ENCODE measurements at places on chromosomes 4 and X.

DNA sequence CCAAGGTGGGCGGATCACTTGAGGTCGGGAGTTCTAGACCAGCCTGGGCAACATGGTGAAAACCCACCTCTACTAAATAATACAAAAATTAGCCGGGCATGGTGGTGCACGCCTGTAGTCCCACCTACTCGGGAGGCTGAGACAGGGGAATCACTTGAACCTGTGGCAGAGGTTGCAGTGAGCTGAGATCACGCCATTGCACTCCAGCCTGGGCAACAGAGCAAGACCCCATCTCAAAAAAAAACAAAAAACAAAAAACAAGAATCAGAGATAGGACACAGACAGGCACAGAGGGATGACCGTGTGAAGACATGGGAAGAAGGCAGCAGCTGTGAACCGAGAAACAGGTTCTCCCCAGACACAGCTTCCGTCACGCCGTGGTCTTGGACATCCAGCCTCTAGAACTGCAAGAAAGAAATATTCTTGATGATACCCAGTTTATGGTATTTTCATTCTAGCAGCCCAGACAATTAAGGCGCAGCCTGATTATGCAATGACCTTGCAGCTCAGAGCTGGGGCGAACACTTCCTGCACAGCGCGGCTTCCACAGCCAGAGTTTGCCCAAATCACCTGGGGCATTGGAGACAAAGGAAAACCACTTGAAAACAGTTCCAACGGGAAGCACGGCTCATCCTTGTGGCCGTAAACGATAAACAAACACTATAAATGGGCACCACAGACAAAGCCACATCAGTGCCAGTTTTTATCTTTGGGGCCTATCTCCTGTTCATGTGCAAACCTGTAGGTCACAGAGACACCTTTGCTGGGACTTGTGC, 4.2 kb upstream of the ARSD start:
- DNase-seq: no peak

DNA sequence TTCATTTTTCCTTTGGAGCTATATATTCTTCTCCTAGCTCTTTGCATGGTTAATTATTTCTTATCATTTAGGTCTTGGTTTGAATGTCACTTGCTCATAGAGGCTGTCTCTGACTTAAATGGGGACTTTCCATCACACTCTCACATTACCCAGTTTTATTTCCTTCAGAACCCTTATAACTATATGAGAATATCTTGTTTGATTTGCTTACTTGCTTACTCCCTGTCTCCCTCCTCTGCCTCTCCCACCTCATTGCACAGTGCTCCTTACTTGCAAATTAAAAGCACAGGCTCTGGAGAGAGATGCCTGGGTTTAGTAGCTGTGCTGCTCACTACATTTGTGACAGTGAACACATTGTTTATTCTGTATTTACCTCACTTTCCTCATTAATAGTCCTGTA, 174.6 kb downstream of the SOWAHB start:
- no peak for DNase-seq

DNA sequence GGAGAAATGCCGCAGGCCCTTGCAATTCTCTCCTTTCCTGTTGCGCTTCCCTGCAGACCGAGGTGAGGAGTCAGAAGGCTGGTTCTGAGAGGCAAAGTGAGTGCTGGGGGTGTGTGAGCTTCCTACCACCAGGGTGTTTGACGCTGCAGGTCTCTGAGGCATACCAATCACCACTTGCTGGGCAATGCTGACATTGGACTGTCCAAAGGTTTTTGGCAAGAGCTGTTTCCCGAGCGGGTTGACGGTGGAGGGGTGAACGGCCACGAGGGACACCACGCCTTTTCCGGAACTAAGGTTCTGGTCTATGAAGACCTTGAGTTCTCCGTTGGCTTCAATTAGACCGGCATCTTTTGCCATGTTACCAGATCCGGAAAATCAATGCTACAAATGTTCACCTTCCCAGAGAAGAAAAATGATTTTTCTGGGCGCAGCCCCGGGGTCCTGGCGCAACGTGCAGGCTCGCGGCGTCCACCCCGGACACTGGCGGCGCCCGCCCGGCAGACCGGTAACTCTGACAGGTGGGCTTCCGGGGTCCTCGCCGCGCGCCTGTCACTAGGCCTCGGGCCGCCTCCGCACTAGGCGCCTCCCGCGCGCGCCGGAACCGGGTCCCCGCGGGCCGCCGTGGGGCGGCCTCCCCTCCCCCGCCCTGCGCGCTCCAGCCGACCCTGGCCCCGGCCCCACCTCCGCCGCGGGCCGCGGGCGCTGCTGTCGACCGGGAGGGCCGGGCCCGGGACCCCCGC, 44.9 kb upstream of the FAM47C start:
- no peak for DNase-seq

DNA sequence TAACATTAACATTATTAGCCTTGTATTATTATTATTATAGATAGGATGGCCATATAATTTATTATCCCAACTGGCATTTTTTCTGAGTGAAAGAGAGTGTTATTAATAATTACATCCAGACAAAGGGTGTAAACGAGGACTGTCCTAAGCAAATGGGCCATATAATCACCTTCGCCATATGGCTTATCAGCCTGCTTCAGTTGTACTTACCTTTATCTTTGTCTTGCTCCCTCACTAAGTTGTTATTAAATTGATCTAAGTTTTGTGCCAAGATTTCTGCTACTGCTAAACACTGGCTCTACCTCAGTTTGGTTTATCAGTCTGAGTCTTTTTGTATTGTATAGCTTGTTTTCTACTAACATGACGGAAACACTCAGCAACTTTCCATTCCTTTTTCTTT, 76.9 kb downstream of the STIM2 start:
- DNase-seq: no peak

DNA sequence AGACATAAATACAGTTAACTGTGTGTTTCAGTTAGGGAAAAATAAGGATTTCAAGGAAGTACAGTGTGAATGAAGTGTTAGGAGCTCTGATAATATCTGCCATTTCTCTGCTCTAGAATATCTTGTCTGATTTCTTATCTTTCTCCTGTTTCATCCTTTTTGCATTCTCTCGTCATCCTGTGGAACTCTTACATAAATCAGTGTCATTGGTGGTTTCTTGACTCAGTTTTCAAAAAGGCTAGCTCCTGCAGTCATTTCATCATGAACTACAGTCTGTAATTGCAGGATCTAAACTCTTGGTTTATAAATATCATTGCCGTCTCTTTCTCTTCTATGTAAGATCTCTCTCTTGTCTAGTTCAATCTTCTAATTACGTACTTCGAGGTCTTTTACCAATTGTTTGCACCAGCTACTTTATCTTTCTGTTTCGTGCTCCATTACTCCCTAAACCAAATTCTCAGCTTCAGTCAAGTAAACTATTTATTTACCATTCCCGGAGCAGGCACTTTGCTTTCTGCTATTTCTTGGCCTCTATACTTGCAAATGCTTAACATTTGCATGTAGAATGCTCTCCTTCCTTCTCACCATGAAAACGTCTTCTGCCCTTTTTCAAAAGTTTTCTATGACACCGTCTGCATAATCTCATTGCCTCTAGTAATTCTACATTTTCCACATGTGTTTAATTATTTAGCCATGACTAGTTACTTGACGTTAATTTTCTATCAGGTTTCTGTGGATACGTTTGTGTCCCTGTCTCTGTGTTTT, 294.0 kb downstream of the TENM3 start:
- no peak for DNase-seq

DNA sequence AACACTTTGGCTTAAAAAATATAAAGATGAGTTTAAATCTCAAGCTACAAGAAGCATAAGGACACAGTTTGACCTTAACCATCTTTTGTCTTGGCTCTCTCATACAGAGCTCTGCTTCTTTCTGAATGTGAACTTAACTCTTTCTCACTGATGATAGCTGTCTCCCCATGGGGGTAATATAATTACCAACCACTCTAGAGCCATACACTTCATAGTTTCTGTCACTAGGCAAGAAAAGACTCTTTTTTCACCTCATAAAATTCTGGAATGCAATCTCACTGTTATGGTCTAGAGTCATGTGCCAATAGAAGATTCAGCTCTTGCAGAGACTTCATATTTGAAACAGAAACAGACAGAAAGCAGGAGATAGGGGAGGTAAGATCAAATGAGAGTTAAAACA, 481.7 kb upstream of the AGA start:
- no peak for DNase-seq

DNA sequence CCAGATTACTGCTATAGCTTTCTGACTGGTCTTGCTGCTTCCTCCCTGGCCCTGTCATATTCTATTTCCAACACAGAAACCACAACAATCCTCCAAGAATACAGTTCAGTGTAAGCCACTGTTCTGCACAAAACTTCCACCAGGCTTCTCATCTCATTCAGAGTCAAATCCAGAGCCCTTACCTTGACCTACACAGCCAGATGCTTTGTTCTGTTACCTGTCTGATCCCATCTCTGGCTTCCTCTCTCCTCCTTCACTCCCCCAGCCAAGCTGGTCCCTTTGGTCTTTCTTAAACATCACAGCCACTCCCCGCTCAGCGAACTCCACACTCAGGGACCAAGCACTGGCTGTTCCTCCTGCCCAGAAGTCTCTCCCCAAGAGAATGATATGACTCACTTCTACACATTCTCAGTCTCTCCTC, 84.8 kb upstream of the BMP2K start:
- no peak for DNase-seq

GRCh38 chr4:7357323-7357722, 77.4 kb downstream of the PSAPL1 start:
- no peak for DNase-seq

DNA sequence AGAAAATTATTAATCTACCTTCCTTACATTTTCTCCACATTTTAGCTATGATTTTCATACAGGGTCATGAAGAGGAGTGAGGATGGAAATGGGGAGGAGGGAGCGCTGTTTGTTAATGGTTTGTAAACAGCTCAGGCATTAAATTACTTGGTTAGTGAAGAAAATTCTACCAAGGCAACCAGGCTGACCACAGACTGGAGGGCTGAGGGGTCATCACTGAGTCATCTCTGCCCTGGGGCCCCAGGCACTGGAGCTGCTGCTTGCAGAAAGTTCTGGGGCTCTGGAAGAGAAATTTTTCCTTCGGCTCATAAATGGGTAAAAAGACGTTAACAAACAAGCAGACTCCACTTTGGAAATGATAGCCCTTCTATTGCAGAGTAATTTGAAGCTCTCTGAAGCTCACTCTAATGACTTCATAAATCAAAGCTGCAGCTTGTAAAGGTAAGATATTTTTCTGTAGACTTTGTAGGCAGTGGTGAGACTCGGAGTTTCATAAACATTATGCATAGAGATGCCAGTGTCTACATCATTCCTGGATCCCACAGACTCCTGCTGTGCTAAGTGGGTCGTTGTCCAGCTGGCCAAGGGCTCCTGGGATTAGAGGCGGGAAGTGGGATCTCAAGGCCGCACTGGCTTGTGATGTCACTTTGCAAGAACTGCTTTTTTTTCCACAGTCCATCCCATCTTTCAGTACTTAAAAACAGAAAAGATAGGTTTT, 159.6 kb downstream of the PTTG2 start:
- no peak for DNase-seq

GRCh38 chr4:24363751-24364150, 220.6 kb downstream of the DHX15 start:
- DNase-seq: no peak

GRCh38 chrX:69919749-69920148, 130.0 kb downstream of the AWAT2 start:
- DNase-seq: no peak

DNA sequence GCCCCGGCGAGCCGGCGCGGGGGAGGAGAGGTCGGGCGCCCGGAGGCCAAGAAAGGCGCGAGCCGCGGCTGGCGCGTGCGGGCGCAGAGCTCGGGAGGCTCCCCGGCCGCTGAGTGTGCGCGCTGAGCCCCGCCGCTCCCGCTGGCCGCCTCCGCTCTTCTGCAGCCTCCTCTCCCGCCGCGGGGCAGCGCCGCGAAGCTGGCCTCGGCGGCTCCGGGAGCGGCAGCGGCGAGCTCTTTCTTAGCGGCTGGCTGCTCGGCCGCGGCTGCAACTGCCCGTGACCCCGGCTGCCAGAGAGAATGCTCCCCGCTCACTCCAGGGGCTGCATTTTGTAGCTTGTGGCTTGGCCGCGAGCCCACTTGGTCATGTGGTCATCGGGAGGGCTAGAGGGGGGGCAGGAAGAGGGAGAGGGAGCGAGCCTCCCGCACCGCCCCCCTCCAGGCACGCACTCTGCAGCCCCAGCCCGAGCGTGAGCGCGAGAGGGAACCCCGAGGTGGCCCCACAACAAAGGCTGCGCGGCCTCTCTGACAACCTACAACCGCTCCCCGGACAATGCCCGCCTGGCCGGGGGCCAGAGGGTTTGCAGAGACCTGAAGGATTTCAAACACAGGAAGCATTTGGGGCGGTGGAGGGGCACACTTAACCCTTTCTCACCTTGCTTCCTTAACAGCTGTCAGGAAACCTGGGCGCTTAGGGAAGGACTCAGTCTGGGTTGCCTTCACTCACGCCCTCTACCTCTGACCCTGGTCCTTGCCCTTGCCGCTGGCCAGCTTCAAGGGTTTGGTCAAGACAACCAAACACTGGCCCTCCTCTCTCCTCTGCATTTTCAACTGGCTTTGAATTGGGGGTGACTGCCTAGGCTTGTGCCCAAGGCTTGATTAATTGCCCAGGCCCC, at the start of gene APLN:
Gene APLN, minus strand, starts transcription at position 305 of the 895 bp plus-strand sequence. CDS start 326 bp downstream, outside the sequence.
- no peak for DNase-seq

DNA sequence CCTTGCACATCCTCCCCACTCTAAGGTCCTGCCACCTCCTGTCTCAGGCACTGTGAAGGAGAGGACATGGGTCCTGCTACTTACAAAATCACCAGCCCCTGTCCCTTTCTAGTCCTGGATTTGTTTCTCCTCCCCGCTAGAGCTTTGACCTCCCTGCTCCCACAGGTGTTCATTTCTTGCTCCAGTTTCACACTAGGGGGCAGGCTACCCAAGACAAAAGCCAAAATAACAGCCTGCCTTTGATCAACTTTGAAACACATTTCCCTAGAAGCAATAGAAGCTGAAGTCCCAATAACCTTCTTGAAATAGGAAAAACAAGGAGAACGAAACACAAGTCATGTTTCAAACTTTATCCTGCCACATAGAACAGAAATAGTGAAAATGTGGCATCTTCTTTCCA, 164.4 kb downstream of the QDPR start:
- peak; percentile 31 for DNase-seq

DNA sequence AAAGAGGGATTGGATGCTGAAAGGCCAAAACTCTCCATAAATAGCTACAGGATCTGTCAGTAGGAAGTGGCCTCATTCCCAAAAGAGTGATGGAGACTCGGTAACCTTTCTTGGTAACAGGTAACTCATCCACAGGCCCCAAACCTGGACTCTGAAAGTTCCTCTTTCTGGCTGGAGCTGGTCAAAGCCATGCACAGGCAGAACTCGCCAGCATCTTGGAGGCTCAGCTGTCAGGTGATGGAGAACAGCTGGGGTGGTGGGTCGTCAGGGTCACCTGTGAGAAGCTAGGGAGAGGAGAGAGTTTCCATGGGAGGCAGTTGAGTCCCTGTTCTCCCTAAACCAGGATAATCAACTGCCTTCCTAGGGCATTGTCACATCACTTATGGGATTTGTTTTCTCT, 354.3 kb upstream of the GATB start:
- no peak for DNase-seq

GRCh38 chr4:87901422-87901992, 68.7 kb downstream of the MEPE start:
- no peak for DNase-seq

GRCh38 chr4:127179256-127180087, 453.3 kb upstream of the INTU start:
- DNase-seq: no peak

Data from muscle of arm (tissue), 14 donors.